ENCODE measurements at places on chromosomes 1 and 21.

DNA sequence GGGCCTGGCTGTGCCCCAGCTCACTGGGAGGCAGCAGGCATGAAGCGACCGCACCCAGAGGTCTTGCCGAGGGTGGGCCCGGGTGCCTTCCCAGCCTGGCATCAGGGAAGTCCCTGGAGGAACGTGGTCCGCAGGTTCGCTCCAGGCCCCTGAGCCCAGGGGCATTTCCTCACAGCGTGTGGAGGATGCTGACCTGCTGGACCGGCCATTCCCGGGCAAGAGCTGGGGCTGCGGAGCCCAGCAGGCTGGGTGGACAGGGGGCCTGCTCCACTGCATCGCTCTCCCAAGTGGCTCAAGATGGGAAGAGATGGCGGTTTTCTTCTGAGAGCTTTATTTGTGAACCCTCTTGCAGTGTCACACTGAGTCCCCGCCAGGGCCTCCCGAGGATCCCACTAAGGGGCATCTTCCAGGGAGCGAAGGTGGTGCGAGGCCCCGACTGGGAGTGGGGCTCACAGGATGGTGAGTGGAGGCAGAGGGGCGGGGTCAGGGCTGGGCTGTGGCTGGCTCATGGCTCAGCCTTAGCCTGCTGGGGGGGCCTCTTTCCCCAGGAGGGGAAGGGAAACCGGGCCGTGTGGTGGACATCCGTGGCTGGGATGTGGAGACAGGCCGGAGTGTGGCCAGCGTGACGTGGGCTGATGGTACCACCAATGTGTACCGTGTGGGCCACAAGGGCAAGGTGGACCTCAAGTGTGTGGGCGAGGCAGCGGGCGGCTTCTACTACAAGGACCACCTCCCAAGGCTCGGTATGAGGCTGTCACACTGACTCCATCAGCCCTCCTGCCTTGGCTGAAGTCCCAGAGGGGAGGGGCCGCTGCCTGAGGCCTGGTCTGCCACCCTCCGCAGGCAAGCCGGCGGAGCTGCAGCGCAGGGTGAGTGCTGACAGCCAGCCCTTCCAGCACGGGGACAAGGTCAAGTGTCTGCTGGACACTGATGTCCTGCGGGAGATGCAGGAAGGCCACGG lies 7.2 kb upstream of the MMP23B start:
- DNase-seq, result peak; percentile 65

- DNase-seq, result no peak
These were observed 9.3 kb downstream of the PADI3 start for GRCh38 chr1:17258116-17258757.

DNA sequence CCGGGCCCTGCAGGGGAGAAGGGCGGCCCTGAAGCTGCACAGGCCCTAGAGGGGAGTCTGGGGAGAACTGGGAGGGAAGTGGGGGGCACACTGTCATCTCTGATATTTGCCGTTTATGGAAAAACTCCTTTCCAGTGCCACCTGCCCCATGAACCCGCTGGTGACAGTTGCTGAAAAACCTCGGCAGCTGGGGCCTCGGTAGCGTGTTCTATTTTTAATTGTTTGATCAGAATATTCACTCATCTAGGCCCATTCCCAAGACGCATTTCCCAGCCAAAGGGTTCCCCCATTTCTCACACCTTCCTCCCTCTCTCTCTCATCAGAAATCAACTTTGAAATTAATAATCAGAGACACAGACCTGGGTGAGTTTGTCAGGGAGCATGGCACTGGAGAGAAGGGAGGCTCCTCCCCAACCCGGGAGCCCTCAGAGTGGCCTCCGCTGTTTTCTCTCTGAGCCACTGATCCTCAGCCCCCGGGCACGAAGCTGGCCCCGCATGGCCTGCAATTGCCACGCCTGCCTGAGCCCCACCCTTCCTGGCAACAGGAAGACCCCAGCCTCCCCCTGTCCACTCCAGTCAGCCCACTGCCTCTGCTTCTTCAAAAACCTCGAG lies 111.1 kb downstream of the CASZ1 start:
- no peak for DNase-seq

DNA sequence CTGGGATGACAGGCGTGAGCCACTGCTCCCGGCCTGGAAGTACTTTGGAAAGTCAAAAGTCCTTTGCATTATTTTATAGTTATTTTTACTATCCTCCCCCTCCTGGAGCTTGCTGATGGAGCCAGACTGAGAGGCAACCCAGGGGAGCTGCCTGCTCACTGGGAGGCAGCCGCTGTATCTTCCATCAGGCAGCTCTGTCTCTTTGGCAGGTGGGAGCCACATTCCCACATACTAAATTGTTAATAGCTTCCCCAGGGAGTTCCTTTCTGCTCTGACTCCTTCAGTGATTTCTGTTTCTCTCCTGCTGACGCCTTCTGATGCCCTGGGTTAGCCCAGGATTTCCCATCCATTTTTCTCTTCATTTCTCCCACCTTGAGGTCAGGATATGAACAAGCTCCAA lies 4.9 kb upstream of the OPRD1 start:
- no peak for DNase-seq

GRCh38 chr1:177137814-177138213 lies 26.7 kb downstream of the ASTN1 start:
- no peak for DNase-seq

- no peak for DNase-seq
These were observed 83.2 kb downstream of the CAMK2N1 start for GRCh38 chr1:20402585-20403422.

- no peak for DNase-seq
These were observed 210.0 kb downstream of the HLX start for GRCh38 chr1:221089273-221089672.

GRCh38 chr1:180415985-180416633 lies 86.3 kb downstream of the ACBD6 start:
- DNase-seq, result no peak

GRCh38 chr1:40301541-40302299 lies 15.4 kb downstream of the COL9A2 start:
- no peak for DNase-seq

- no peak for DNase-seq
These were observed 51.5 kb upstream of the DAB1 start for GRCh38 chr1:57475366-57475765.

DNA sequence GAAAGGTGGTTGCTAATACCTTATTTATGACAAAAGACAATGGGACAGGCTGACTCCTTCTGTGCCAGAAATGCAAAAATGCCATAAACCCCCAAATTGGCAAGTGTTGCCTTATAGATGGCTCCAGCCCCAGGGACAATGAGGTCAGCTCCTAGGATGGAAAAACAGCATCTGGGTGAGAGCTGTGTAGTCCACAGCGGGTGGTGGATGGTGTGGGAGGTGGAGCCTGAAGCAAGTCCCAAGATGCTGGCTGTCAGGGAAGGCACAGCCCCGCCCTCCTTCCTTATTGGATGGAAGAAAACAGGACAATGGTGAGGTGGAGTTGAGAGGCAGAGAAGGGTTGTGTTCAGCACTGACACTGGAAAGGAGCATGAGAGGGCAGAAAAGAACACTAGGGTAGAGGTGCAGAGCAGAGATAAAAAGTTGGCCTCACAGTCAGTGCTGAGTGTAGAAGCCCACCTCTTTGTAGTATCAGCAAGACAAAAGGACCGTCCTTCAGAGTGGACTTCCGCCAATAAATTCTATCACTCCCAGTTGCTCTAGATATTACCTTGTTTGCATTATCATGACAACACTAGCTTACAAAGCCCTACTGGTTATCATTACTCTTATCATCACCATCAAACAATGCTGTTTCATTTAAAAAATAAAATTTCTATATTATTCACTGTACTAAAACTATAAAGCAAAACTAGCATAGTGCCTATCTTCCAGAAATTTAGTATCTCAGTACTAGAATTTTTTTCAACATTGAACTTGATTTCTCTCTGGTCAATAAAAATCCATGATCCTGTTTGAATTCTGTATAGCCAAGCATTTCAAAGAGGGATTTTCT lies 3.7 kb upstream of the SDE2 start:
- peak; percentile 90 for DNase-seq

- no peak for DNase-seq
These were observed 2.1 kb downstream of the BACH1 start for GRCh38 chr21:29300807-29301138.

GRCh38 chr1:54751426-54751825 lies 12.9 kb downstream of the PARS2 start:
- DNase-seq, result no peak

GRCh38 chr1:32342704-32343103 lies 6.7 kb upstream of the MARCKSL1 start:
- no peak for DNase-seq

- DNase-seq, result no peak
These were observed 45.6 kb downstream of the COL18A1 start for GRCh38 chr21:45450423-45451090.

GRCh38 chr1:210647406-210648333 lies 319.0 kb downstream of the HHAT start:
- no peak for DNase-seq

GRCh38 chr1:7543718-7544090 lies 227.4 kb upstream of the VAMP3 start:
- no peak for DNase-seq

DNA sequence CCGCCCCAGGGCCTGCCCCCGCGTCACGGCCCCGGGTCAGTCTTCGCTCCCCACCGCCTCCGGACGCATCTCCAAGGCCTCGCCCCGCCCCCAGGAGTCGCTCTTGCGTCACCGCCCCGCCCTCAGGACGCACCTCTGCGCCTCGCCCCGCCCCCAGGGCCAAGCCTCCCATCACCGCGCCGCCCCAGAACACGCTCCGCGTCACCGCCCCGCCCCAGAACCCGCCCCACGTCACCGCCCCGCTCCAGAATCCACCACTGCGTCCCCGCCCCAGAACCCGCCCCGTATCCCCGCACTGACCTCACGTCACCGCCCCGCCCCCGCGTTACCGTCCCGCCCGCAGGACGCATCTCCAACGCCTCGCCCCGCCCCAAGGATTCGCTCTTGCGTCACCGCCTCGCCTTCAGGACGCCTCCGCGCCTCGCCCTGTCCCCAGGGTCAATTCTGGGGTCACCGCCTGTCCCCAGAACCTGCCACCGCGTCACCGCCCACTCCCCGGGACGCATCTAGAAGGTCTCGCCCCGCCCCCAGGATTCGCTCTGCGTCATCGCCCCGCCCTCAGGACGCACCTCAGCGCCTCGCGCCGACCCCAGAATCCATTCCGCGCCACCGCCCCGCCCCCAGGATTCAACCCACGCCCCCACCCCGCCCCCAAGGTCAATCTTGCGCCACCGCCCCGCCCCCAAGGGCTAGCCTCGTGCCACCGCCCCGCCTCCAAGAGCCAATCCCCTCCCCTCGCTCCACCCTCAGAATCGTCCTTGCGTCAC lies 451 bp upstream of the CASP9 start:
- DNase-seq, result peak; percentile 100

GRCh38 chr21:38760762-38761155 lies 45.0 kb upstream of the ETS2 start:
- DNase-seq, result no peak

GRCh38 chr1:208349694-208350330 lies 105.6 kb upstream of the PLXNA2 start:
- peak; percentile 69 for DNase-seq

- DNase-seq, result peak; percentile 64
These were observed 642 bp downstream of the MLLT11 start for GRCh38 chr1:151060657-151061421.

DNA sequence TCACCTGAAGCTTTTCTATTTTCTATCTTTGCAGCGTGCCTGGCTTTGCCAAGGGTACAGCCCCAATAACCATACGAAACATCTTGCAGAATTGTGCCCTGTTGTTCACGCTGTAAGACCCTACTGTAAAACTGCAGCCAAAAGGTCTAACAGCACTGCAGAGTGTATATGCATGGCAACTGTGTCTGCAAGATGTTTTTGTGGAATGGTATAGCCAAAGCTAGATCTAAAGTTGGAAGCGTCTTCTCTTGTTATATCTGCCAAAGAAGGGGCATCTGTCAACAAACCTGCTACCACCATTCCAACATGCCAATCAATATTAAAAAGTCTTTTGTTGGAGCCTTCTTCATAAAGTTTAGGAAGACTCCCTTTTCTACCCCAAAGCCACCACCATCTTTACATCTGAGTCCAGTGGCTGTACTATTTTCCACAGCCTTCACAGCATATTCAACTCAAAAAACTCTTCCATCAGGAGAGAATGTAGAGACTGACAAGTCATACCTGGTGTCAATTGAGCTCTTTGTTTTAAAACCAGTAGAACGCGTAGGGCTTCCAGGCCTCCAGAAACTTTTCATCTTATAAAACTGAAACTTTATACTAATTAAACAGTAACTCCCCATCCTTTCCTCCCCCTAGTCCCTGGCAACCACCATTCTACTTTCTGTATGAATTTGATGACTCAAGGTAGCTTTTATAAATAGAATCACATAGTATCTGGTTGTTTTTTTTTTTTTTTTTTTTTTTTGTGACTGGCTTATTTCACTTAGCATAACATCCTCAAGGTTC lies 40.0 kb downstream of the ZSCAN20 start:
- no peak for DNase-seq

- DNase-seq, result no peak
These were observed 245.4 kb upstream of the POU3F1 start for GRCh38 chr1:38291906-38292521.

- DNase-seq, result peak; percentile 79
These were observed 35.1 kb downstream of the PTPRF start for GRCh38 chr1:43565600-43566360.
